ENCODE measurements at places on chromosomes 2 and 18.

GRCh38 chr2:181430406-181431118 is 26.6 kb upstream of the ITGA4 start:
- DNase-seq = no peak

DNA sequence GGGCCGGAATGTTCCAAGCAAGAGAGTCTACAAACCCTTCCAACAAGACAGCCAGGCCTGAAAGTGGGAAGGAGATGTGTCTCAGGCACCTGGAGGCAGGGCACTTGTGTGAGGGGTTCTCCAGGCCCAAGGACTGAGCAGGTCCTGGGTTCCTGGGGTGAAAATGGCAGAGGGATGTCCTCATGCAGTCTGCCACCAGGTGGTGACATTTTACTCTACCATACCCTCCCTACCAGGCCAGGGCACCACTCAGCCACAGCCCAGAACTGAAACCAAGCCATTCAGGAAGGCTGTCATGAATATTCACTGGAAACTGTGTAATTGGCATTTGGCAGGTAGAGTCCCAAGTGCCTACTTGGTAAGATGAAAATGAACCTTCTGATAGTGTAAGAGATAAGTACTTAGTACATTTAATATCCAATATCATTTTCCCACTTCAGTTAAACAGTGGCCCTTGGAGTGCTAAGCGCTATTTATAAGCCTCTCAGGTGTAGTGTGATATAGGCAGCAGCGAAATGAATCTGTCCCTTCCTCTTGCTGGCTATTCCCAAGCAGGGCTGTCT is 185.1 kb downstream of the MYO5B start:
- DNase-seq = no peak

DNA sequence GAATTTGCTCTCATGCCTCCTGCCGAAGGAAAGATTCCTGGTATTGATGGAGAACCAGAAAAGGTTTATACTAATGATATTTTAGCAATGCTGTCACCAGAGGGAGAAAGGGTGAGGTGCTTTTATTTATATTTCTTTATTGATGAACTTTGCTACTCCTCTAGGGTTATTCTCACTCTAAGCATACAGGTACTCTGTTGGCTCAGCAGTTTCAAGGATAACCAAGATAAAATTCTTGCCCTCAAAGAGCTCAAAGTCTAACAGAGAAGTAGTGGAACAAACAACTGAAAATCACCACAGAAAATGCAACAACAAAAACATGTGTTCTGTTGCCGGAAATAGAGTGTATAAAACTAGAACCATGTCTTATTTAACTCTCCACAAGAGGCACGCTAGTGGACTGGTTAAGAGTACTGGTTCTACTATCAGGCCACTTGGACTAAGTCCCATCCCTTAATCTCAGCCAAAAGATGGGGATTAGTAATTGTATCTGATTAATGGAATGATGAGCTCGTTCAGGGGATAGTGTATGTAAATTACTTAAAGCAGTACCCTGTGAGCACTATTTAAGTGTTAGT is 103.6 kb downstream of the DNAH6 start:
- DNase-seq = no peak

- DNase-seq = no peak
Measured at GRCh38 chr18:49021433-49022129, 70.8 kb upstream of the SMAD7 start.

DNA sequence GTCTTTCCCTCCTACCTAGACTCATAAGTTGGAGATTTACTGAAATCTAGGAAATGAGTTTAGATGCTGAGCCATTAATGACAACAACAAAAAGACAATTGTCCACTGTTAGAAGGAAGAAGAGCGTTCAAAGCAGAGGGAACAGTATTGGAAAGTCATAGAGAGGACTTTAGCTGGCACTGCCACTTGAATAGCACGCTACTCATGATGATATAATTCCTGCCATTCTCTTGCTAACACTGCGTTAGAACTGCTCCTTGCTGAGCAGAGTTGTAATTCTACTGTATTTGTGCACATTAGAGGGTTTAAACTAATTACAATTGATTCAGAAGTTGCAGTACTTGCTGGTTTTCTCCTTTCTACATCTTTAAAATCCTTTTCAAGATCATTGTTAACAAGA is 9.0 kb upstream of the AFTPH start:
- no peak for DNase-seq

DNA sequence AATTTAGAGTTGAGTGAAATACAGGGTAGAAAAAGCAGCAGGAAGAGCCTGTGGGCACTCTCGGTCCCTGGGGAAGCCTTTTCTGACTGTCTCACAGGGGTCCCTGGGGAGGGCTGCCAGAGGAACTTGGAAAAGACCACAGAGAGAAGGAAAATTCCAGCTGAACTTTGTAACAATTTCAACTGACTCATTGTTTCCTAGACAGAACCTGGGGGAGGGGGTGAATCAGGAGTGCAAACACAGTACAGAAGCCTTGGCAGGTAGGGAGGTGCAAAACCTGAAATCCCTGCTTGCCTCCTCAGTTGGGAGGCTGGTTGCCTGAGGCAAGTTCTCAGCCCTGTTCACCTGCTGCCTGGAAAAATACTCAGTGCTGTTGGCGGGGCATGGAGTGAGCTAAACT is 106.8 kb downstream of the GRB14 start:
- DNase-seq = no peak

GRCh38 chr2:166333801-166334200 is 41.9 kb downstream of the SCN9A start:
- DNase-seq = no peak
